AG04449 (cell line): ENCODE measurements at places on chromosomes 7 and 10.

DNA sequence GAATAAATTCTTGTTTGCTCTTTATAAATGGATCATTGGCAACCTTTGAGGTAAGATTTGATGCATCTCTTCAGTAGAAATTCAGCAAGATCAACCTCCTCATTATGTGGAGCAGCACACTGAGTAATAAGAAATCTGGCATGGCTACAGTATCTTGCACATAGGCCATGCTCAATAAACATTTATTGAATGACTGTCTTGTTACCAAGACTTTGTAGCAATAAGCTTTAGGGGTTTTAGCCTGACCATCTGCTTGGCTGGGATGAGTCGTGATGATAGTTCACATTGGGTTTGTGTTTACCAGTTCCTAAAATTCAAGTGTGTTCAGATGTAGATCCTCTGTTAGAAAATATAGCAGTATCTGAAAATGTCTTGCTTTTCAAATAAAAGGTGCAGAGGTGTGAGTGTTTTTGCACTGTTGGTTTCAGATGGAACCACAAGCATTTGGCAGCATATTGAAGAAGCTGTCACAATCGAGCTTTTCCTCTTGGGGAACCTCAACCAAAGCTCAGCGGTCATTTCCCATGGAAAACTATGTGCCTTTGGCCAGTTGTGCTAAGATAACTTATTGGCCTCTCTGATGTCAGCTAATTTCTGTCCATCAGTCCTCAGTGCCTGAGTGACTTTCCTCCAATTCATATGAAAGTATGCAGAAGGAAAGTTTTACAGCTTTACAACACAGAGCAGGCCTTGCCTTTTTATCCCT lies 442.6 kb downstream of the GFRA1 start:
- DNase-seq: peak; percentile 38

GRCh38 chr7:27994639-27995038 lies 186.0 kb downstream of the JAZF1 start:
- no peak for DNase-seq

GRCh38 chr7:133781486-133782090 lies 345.6 kb upstream of the LRGUK start:
- no peak for DNase-seq

DNA sequence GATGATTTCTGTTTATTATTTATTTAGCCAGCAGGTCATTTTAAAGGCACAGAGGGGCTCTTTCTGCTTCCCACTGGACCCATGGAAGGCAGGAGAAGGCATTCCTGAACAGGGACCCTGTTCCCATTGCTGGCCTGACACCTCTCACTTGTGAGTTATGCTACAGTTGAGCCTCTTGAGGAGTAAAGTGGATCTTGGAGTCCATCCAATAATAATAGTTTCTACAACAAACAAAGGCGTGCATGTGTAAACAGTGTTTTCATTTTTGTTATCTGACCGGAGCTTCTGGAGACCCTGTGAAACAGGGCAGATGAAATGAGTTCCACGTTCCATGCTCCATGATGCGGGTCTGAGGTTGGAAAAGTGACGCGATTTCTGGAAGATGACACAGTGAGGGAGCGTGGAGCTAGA lies 127.3 kb upstream of the HABP2 start:
- DNase-seq: no peak

DNA sequence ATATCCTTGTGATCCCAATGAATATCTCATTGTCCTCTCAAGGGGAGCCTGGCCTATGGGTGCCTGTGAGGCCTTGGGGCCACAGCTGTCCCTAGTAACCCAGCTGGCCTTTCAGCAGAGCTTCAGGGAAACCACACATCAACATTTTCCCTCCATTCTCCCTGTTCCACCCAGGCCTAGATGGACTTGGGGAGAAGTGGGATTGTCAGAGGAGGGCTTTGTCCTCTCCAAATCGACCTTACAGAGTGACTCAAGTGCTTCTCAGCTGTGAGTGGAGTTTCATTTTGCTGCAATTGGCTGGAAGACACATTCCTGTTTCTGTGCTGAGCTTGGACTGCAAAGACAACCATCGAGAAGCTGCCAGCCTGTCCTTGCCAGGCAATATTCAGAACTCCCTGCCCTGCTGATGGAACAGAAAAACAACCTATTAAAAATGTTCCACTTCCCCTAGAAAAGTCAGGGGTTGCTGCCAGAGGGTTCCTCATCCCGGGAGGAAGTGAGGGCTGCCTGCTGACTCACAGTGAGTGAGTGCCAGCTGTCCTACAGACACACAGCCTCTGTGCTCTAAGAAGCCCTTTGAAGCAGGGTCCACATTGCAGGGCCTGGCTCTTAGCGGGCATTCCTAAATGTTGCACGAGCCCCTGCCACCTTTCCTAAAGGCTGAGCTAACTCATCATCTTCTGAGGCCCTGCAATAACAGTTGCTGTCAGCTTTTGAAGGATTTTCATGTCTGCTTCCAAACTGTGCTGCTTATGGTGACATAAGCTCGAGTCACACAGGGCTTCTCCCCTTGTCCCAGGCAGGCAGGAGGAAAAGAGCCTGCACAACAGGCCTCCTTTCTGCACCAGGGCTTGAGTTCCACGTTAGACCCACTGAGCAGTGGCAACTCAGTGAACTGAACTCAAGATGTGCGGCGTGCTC lies 20.5 kb downstream of the STRA8 start:
- DNase-seq: peak; percentile 5

- no peak for DNase-seq
Measured at GRCh38 chr7:91569728-91570457, 305.7 kb downstream of the FZD1 start.

- DNase-seq: no peak
Measured at GRCh38 chr10:126521399-126521798, 133.1 kb upstream of the ADAM12 start.

- no peak for DNase-seq
Measured at GRCh38 chr7:42407833-42408232, 170.8 kb upstream of the GLI3 start.

DNA sequence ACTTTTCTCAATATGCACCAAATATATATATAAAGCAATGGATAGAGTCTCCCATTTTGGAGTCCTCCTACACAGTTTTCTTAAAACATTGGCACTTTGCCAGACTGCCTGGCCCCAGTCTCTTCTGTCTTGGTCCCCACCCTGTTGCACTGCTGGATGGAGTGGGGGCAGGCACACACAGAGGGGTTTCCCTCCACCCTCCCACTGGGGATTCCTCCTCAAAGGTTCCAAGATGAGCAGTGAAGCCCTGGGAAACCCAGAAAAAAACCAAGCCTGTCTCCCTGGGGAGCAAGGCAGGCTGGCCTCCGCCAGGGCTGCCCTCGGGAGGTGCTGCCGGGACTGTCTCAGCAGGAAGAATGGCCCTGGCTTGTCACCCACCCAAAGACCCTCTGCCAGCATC lies 68.0 kb downstream of the SH3PXD2A start:
- DNase-seq: no peak

GRCh38 chr7:81007051-81007450 lies 88.2 kb upstream of the SEMA3C start:
- no peak for DNase-seq

- DNase-seq: no peak
Measured at GRCh38 chr7:143484119-143484518, 6.4 kb downstream of the TAS2R41 start.

- no peak for DNase-seq
Measured at GRCh38 chr7:12351843-12352242, 51.8 kb downstream of the VWDE start.
